ENCODE measurements at places on chromosomes 3 and 15.

GRCh38 chr15:31338879-31339557 lies 12.4 kb downstream of the KLF13 start:
- DNase-seq: no peak

- no peak for DNase-seq
Measured at GRCh38 chr15:79035111-79035601, 55.4 kb downstream of the RASGRF1 start.

- no peak for DNase-seq
Measured at GRCh38 chr15:91338766-91339165, 238.7 kb downstream of the SV2B start.

DNA sequence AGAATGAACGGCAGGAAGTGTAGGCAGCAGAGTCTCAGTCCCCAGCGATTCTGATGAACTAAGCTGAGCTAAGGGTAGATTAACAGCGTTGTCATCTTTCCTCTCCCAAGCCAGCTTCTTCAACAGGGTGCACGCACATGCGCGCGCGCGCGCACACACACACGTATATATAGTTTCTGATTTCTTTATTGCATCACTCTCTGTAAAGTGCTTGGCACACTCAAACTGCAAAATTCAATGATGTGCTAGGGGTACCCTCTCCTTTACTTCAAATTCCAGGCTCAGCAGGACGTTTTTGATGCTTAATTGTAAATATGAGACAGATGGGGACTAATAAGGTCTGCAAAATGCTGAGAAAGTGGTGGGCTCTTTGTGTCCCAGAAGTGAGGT lies 26.1 kb upstream of the VPS8 start:
- no peak for DNase-seq

DNA sequence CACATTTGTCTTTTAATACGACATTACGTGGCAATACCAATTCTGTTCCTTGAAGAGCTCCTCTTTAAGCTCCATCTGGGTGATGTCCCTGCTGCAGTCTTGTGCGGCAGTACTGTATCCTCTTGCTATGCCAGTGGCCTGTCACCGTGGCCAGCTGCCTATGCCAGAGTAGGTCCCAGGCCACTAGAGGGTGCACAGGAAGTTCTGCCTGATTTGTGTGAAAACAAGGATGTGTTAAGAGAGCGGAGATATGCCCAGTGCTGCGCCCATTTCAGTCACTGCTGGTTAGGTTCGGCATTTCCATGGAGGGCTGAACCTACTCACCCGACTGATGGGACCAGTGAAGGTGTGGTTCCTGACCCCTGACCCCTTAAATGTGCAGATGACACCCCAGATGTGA lies 25.2 kb downstream of the NIPA1 start:
- no peak for DNase-seq

DNA sequence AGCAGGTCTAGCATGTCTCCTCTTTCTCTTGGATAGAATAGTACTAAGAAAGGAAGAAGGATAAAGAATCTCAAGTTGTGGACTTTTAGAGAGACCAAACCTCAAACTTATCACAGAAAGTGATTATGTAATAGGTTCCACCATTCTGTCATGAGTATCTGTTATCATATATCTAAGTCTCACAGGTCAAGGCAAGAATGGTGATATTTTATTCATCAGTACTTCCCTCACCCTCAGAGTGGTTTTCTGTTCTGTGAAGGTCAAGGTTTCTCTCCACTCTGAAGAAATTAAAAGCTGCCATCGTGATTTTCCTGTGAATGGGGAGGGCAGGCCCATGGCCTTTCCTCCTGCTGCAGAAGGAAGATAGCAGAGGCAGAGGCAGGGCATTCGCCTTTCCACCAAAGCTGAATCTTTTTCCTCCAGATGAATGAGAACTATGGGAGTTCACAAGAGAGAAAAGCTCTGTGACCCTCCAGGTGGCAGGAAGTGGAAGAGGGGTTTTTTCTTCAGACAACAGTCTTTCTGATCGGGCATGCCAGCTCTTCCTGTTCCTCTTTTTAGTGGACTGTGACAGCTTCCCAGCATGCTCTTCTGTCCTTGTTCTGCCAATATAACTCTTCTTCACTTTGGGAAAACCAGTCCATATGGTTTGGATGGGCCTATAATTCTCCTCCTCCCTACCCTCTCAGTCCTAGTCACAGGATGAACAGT lies 37.1 kb upstream of the CCK start:
- DNase-seq: no peak

DNA sequence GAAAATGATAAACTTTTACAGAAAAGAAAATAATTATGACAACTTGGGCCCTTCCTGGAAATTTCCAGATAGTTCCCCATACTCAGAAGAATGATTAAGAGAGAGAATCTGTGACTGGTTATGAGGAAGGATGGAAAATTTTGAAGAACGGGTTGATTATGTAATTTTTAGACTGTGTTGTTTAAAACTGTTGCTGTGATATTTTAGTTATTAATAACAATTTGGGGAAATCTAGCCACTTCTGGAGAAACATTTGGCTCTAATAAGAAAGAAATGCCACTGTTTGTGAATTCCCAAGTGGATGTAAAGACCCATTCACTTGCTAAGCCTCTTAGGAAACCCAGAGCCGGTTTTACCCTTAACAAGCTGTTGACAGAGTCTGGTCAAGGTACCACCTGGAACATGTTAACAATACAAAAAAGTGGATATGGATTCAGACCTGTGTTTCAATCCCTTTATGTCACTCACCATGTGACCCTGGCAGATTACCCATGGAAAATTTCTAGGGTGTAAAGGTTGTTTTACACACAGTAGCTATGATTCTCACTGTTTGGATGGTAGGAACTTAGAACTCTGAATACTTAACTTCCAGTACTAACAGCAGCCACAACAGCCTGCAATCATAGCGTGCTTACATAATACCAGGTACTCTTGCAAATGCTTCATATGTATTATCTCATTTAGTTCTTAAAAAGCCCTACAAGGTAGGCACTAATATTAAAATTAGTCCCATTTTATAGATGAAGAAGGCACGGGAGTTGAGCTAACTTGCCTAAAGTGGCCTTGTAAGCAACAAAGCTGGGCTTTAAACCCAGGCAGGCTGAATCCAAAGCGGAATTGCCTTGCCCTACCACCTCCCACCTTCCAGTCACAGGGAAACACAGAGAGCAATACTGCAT lies 32.0 kb downstream of the ZBTB38 start:
- no peak for DNase-seq

- DNase-seq: no peak
Measured at GRCh38 chr3:72299823-72300222, 514.9 kb upstream of the PROK2 start.

DNA sequence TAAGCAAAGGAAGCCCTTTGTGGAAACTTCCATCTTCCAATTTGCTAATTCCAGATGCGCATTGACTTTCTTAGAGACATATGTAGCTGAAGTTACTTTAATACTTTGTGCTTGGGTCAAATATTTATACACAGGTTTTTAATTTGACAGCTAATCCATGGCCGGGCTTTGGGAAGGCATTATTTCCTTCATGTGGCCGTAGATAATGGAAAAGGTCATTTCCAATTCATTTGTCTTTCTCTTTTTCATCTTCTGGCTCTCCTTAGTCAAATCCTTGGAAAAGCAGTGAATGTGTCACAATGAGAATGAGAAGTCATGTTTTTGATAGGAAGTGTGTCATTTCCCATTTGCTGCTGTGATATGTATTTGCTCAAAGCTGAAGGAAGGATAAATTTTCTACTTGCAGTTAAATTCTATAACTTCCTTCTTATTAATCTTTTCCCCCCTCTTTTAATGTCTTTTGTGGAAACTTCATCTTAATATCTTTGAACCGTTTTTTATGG lies 323.3 kb downstream of the CLSTN2 start:
- no peak for DNase-seq

DNA sequence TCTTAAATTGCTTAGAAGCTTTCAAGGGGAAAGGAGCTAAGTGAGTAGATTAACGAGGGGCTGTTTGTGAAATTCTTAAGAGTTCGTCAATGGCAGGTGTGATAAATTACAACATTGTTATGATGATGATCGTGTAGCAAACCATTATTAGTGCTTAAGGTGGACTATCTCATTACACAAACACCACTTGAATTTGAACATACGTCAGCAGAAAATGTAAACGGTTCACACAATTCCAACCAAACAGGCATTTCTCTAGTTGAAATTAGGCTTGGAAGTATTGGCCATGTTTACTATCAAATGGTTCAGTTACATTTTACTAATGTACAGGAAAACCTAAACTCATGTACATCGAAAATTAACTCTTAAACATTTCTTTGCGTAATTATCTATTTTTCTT lies 102.8 kb downstream of the PYDC2 start:
- no peak for DNase-seq

DNA sequence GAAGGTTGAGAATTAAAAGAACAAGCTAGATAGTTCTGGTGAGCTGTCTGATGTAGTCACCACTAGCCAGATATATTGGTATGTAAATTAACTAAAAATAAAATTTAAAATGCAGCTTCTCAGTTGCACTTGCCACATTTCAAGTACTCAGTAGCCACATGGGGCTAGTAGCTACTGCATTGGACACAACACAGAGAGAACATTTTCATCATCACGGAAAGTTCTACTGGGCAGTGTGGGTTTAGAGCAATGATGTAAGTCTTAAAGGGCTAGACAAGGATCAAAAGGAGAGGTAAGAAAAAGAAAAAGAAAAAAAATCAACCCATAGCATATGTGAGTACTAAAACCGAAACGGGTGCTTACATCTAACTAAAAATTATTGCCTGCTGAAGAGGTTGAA lies 282.4 kb upstream of the LRRFIP2 start:
- no peak for DNase-seq

DNA sequence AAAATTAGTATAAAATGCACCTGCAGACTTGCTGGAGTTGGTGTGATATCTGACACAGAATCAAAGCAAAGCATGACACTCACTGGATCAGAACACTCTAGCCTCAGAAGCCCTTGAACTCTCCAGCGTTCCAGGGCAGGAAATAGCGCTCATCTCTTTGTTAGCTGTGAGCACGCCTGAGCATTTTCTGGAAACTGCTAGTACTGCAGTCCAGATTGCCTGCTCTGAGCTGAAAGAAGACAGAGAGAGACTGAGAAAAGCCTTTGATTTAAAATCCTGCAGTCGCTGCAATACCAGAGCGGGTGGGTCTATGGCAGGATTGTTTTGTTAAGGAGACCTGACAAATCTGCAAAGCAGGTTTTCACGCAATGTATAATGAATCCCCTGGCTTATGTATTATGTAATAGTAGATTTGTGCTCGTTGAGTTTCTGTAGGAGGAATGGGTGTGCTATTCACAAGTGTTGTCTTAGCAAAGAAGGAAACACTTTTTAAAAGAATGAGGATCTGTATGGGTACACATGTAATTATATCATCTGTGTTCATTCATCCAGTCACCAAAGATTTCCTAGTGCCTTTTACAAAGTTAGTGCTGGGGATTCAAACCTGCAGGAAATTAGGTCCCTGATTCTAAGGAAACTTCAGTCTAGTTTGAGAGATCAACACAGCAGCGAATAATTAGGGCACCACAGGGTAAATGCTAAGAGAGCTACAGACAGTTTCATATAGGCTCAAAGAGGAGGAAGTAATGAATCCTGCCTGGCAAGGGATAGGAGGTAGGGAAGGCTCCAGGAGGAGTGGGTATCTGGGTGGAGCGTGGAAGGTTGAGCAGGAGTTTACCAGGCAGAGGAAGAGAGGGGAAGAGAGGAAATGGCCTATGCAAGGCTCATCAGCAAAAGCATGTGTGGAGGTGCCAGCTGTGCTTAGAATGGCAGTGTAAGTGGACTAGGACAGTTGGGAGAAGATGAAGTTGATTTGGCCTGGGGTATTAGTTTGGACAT lies 26.1 kb upstream of the MGLL start:
- peak; percentile 34 for DNase-seq

Data from frontal cortex (tissue), 4 donors.